NCI-H1105 treated with DMSO at 0.1 percent for 48 hours (cell line): ENCODE measurements at places on chromosomes 4 and X.

GRCh38 chrX:100591256-100592051 is 6.7 kb downstream of the TNMD start:
- DNase-seq: no peak

GRCh38 chr4:20026456-20026855 is 225.2 kb upstream of the SLIT2 start:
- no peak for DNase-seq

DNA sequence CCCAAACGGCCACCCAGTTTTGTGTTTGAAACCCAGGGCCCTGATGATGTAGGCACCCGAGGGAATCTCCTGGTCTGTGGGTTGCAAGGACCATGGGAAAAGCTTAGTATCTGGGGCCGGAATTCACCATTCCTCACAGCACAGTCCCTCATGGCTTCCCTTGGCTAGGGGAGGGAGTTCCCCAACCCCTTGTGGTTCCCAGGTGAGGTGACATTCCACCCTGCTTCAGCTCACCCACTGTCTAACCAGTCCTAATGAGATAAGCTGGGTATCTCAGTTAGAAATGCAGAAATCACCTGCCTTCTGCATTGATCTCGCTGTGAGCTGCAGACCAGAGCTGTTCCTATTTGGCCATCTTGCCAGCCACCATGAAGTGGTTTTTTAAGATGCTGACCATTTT is 84.0 kb downstream of the PRKG2 start:
- DNase-seq: no peak

GRCh38 chr4:111174331-111174730 is 551.5 kb upstream of the PITX2 start:
- no peak for DNase-seq

GRCh38 chrX:55759478-55759877 is 41.9 kb downstream of the RRAGB start:
- no peak for DNase-seq
